ENCODE measurements at places on chromosomes 11 and 22.

- no peaks in the 10 kb centered on the region for H3K36me3 ChIP-seq
- H3K27me3 ChIP-seq, result no peaks in the 10 kb centered on the region
- no peak overlapping the region for H3K4me3 ChIP-seq
- peaks cover 15% of the 10 kb centered on the region for H3K4me1 ChIP-seq
Measured at GRCh38 chr11:70500076-70500847, 101.9 kb downstream of the CTTN start.

GRCh38 chr11:3879216-3879966, 23.9 kb downstream of the STIM1 start:
- H3K4me1 ChIP-seq, result peaks cover 36% of the 10 kb centered on the region
- no peak for DNase-seq
- H3K4me3 ChIP-seq, result no peak overlapping the region
- no peaks in the 10 kb centered on the region for H3K36me3 ChIP-seq
- H3K27ac ChIP-seq, result peak overlapping the region; percentile 57

- H3K4me3 ChIP-seq, result no peak overlapping the region
- peaks cover 35% of the 10 kb centered on the region for H3K4me1 ChIP-seq
Measured at GRCh38 chr11:19368726-19369375, 128.1 kb upstream of the E2F8 start.

DNA sequence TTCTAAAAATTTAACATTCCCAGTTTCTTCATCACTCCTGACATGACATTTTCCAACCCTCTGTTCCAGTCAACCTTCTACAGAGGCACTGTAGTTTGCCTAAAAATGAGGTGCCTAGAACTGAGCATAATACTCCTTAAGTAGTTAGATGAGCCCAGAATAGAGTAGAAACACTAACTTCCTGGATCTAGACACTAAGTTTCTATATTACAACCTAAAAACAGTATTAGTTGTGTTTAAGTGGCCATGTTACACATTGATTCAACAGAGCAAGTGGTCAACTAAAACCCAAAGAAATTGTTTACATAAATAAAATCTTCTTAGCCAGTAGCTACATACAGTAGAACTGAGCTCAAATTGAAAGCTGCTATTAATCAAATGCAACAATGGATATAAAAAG, 1.3 kb downstream of the HPS5 start:
- no peak for DNase-seq
- no peaks in the 10 kb centered on the region for H3K27me3 ChIP-seq
- H3K36me3 ChIP-seq, result peaks cover 14% of the 10 kb centered on the region

DNA sequence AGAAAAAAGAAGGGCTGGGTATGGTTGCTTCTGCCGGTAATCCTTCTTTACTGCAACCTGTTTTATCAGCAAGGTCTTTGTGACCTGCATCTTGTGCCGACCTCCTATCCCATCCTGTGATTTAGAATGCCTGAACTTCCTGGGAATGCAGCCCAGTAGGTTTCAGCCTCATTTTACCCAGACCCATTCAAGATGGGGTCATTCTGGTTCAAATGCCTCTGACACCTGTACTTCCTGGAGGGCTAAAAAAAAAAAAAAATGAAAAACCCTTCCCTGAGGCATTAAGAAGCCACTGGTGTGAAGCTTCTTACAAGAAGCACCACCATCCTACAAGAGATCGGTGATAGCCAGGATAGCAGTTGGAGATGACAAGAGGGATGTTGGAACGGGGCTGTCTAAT, 54.6 kb upstream of the TREH start:
- no peak overlapping the region for H3K27ac ChIP-seq
- H3K4me1 ChIP-seq, result no peaks in the 10 kb centered on the region
- DNase-seq, result no peak
- H3K27me3 ChIP-seq, result peaks cover 10% of the 10 kb centered on the region

DNA sequence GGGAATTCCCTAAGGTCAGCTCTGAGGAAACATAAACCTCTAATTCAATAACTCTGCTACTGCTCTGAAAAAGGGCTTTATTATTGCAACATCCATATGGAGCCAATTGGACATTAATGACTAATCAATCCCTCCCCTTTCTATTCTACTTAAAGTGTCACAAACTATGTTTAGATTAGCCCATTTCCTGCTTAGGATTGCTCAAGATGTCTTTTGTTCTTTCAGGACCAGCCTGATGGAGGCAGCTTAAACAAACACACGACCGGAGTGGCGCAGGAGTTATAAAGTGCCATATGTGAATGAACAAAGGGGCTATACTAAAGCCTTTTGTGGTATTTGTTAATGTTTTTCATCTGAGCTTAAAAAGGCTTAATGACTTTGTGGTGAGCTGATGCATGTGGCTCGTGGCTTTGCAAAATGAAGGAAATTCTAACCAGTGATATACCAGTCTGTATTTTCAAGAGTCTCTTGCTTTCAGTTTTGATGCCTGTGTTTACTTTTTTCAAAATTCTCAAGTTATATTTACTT, 354.4 kb downstream of the SOX6 start:
- H3K4me3 ChIP-seq, result peak overlapping the region; percentile 15
- H3K27ac ChIP-seq, result peak overlapping the region; percentile 69
- H3K4me1 ChIP-seq, result peaks cover 21% of the 10 kb centered on the region
- DNase-seq, result no peak

GRCh38 chr22:41096841-41097240, 4.4 kb downstream of the EP300 start:
- DNase-seq, result no peak
- no peaks in the 10 kb centered on the region for H3K27me3 ChIP-seq
- peak overlapping the region; percentile 65 for H3K27ac ChIP-seq
- peaks cover 21% of the 10 kb centered on the region for H3K36me3 ChIP-seq

- no peaks in the 10 kb centered on the region for H3K36me3 ChIP-seq
- no peak overlapping the region for H3K4me3 ChIP-seq
- H3K4me1 ChIP-seq, result peaks cover 23% of the 10 kb centered on the region
- H3K27me3 ChIP-seq, result no peaks in the 10 kb centered on the region
- DNase-seq, result no peak
Measured at GRCh38 chr11:111378185-111378860, 752 bp downstream of the POU2AF1 start.

DNA sequence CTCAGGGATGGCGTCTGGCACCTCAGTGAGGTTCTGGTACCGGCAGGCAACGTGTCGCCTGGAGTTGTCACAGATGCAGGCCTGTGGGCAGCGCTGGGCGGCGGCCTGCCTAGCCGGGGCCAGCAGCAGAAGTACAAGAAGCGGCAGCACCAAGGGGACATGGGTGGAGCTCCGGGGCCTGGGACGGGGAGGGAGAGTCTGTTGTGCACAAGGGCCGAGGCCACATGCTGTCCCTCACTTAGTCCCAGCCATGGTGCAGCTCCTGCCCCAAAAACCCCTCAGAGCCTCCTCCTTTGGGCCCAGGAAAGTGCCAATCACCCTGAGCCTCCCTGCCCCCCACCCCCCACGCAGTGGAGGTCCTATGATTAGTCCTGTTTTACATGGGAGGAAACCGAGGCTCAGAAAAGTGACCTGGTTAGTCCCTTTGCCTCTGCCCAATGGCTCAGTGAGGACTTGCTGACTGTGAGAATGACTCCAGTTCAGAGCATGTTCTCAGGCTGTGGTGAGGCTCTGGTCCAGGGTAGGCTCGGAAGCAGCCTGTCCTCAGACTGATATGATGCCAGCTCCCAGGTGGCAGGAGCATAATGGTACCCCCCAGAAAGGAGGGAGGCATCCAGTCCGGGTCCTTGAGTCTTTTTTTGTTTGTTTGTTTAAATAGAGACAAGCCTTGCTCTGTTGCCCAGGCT, 1.1 kb downstream of the CHADL start:
- peaks cover 3% of the 10 kb centered on the region for H3K27me3 ChIP-seq
- peak overlapping the region; percentile 79 for H3K4me3 ChIP-seq
- H3K36me3 ChIP-seq, result no peaks in the 10 kb centered on the region

- no peak overlapping the region for H3K4me3 ChIP-seq
- no peak for DNase-seq
- H3K36me3 ChIP-seq, result no peaks in the 10 kb centered on the region
- peaks cover 9% of the 10 kb centered on the region for H3K4me1 ChIP-seq
- H3K27me3 ChIP-seq, result peaks cover 52% of the 10 kb centered on the region
Measured at GRCh38 chr11:120293038-120293800, 31.9 kb upstream of the TLCD5 start.

GRCh38 chr11:17387811-17388210, 648 bp downstream of the KCNJ11 start:
- H3K27me3 ChIP-seq, result peaks cover 12% of the 10 kb centered on the region
- DNase-seq, result no peak
- H3K4me1 ChIP-seq, result no peaks in the 10 kb centered on the region
- H3K27ac ChIP-seq, result no peak overlapping the region

DNA sequence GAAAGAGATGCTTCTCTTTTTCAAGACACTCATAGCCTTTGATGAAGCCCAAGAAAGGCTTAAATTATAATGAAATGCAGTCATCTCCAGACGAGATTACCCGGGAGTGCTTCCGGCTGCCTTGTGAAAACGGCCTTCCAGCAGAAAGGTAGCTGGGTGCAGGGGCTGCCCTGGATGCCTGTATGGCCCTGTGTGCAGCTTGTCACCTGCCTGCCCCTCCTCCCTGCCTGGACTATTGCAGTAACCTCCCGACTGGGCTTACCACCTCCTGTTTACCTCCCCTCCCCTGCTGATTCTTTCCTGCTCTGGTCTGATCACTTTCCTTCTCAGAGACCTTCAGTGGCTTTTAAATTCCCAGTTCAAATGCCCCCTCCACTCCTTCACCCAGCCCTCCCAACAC, 126.4 kb upstream of the SYT13 start:
- peaks cover 22% of the 10 kb centered on the region for H3K27me3 ChIP-seq
- H3K4me1 ChIP-seq, result peaks cover 52% of the 10 kb centered on the region
- H3K4me3 ChIP-seq, result peak overlapping the region; percentile 42
- no peaks in the 10 kb centered on the region for H3K36me3 ChIP-seq

DNA sequence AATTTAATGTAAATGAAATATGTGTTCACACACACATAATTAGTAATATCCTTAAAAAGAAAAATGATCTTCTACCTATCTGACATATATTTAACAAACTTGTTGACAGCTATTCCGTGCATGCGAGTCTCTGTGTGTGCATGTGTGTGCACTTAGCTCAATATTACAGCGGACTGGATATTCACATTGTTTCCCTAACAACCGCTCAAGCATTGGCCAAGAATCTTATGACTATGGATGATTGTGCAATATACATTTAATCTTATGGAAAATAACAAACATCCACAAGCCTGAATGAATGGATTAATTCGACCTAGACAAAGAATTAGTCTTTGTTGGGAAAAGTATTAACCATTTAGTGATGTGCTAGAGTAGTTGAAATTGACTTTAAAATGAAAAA, 1078.6 kb downstream of the LRRC4C start:
- H3K27ac ChIP-seq, result no peak overlapping the region
- H3K27me3 ChIP-seq, result no peaks in the 10 kb centered on the region
- H3K36me3 ChIP-seq, result no peaks in the 10 kb centered on the region
- H3K4me1 ChIP-seq, result no peaks in the 10 kb centered on the region
- no peak overlapping the region for H3K4me3 ChIP-seq

DNA sequence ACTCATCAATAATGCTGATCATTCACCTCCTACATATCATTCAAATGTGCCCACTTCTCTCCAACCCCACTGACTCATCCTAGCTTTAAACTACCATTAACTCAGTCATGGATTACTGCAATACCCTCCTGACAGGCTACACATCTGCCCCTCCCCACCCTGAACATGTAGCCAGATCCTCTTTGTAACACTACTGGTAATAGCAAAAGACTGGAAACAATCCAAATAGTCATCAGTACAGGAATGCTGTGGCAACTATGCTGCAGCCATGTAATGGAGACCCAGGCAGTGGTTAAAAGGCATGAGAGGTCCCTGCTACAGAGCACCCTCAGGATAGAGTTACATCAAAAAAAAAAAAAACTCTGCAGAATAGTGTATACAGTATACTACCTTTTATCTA, 16.6 kb downstream of the SLC43A3 start:
- peaks cover 26% of the 10 kb centered on the region for H3K36me3 ChIP-seq
- H3K4me3 ChIP-seq, result no peak overlapping the region
- no peaks in the 10 kb centered on the region for H3K4me1 ChIP-seq
- no peak for DNase-seq

GRCh38 chr11:12640926-12641849, 33.0 kb upstream of the TEAD1 start:
- H3K36me3 ChIP-seq, result no peaks in the 10 kb centered on the region
- H3K27me3 ChIP-seq, result no peaks in the 10 kb centered on the region
- H3K4me3 ChIP-seq, result no peak overlapping the region
- DNase-seq, result no peak
- no peak overlapping the region for H3K27ac ChIP-seq

GRCh38 chr11:69538854-69539253, 57.4 kb downstream of the LINC01488 start:
- H3K4me1 ChIP-seq, result peaks cover 11% of the 10 kb centered on the region
- H3K4me3 ChIP-seq, result no peak overlapping the region

DNA sequence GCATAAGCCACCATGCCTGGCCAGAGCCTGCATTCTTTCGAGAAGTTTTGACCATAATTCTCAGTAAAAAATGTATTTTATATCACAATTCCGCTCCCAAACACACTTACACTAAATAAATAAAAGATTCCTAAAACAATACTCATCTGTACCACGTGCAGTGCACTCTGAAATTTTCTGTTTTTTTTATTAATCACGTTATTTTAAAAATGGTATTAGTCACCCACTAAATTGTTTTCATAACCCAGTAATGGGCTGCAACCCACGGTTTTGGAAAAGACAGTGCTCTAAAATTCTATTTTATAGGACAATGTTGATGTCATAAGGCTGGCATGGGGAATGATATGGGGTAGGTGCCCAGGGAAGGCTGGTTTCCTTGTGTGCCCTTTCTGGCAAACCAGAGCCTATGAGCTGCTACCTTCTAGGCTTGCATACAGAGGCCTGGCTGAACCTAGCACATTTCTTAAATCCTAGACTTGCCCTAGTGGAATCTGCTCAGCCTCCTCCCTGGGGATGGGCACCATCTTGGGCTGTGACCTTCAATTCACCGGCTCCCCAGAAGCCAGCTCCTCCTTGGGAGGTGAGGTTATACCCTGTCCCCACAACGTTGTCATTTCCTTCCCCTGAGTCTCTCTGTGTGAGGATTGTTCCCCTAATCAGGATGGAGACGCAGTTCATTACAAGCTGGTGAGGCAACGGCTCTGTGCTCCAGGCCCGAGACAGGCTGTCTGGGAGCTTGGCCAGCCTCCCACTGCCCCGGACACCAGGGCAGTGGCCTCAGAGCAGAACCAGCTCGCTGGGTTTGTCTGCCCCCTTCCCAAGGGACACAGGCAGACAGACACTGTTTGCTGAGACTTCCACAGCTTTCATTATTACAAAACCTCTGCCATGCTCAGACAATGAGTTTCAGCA, 116.5 kb upstream of the NAV2 start:
- peaks cover 4% of the 10 kb centered on the region for H3K27me3 ChIP-seq
- H3K36me3 ChIP-seq, result no peaks in the 10 kb centered on the region
- peaks cover 27% of the 10 kb centered on the region for H3K4me1 ChIP-seq
- no peak overlapping the region for H3K4me3 ChIP-seq
- no peak for DNase-seq

GRCh38 chr11:16512899-16513241, 156.5 kb upstream of the SOX6 start:
- H3K27ac ChIP-seq, result no peak overlapping the region
- no peak overlapping the region for H3K4me3 ChIP-seq

- H3K36me3 ChIP-seq, result no peaks in the 10 kb centered on the region
- H3K4me3 ChIP-seq, result no peak overlapping the region
- no peak for DNase-seq
- H3K27me3 ChIP-seq, result peaks cover 5% of the 10 kb centered on the region
Measured at GRCh38 chr11:79466411-79466810, 25.6 kb upstream of the TENM4 start.

- H3K36me3 ChIP-seq, result peaks cover 7% of the 10 kb centered on the region
- no peak for DNase-seq
- H3K27me3 ChIP-seq, result no peaks in the 10 kb centered on the region
- H3K27ac ChIP-seq, result peak overlapping the region; percentile 21
Measured at GRCh38 chr11:65525546-65526480, 930 bp downstream of the SCYL1 start.

- no peak overlapping the region for H3K27ac ChIP-seq
- H3K27me3 ChIP-seq, result no peaks in the 10 kb centered on the region
- no peaks in the 10 kb centered on the region for H3K36me3 ChIP-seq
- H3K4me1 ChIP-seq, result no peaks in the 10 kb centered on the region
Measured at GRCh38 chr22:28841111-28841510, 40.7 kb upstream of the XBP1 start.
